Stimulated activated CD8-positive, alpha-beta memory T cell treated with anti-CD3 and anti-CD28 coated beads, Interleukin-7, amount 100 ng/mL, for 48 hours (primary cell): ENCODE measurements at places on chromosomes 3 and 15.

DNA sequence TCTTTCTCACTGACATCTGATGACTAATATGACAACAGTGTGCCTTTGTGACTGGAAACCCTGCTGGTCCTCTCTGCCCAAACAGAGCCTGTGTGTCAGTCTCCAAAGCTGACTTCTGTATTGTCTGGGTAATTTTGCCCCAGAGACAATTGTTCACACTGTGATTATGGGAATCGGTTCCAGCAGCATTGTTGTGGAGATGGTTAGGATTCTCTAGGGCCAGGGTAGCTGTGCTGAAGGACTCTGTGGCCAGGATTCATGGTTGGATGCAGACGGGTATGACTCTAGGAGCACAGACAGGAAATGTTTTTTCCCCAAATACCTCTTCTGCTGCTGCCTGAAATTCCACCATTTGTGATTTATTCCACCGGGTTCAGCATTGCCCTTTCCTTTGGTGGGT, 57.5 kb upstream of the ITGA11 start:
- DNase-seq: no peak

- DNase-seq: no peak
Measured at GRCh38 chr3:4606911-4607310, 113.8 kb downstream of the ITPR1 start.

DNA sequence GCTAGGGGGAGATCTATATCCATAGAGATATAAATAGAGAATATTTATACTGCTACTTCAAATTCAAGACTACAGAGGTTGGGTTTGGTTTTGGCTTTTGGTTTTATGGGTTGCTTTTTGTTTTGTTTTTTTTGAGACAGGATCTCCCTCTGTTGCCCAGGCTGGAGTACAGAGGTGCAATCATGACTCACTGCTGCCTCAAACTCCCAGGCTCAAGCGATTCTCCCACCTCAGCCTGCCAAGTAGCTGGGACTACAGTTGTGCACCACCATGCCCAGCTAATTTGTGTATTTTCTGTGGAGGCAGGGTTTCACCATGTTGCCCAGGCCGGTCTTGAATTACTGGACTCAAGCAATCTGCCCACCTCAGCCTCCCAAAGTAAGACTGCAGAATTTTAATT, 3.9 kb upstream of the UBL7 start:
- no peak for DNase-seq

DNA sequence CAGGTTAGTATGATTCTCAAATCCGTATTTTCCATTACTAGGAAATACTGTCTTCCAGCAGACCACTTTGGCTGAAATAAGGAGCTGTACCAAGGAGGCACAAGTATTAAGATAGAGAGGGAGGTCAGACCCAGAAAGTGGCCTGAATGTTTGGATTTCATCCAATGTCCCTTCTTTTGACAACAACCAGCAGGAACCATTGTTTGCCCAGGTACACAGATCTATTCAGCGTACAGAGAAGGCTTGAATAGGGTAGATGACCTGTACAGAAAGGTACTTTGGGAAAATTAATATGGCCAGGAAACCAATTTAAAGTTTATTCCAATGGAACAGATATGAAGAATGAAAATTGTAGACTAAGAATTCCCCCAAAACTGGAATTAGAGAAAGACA, 12.6 kb downstream of the MTHFS start:
- DNase-seq: no peak

DNA sequence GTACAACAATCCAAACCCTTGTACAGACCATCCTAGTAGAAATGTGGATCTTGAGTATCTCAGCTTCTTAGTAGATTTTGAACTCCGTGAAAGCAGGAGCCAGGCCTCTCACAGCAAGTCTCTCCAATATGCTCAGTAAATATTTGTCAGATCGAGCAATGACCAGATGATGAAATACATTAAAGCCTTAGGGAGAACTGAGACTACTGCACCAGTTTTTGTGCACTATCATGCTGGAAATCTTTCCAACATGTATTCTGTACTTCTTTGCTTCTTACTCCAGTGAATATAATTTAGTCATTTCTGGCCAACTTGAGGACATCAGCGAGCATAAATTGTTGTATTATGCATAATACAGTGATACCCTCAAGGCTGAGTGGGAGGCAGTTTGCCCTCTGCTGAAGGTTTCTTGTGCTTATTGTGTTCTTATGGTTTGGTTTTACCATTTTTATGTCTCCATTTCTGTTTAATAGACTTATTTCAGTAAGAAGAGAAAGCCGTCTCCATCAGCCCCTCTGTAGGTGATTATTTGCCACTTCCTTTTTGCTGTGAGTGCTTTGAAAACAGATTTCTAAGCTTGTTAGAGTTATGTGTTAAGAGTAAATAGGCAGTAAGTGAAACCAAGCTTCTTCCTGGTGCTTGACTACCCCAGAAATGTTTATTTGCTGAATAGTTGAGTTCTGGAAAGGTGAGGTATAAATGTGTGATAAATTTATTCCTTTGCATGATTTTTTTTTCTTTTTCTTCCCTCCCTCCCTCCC, 147.1 kb downstream of the PGPEP1L start:
- no peak for DNase-seq

DNA sequence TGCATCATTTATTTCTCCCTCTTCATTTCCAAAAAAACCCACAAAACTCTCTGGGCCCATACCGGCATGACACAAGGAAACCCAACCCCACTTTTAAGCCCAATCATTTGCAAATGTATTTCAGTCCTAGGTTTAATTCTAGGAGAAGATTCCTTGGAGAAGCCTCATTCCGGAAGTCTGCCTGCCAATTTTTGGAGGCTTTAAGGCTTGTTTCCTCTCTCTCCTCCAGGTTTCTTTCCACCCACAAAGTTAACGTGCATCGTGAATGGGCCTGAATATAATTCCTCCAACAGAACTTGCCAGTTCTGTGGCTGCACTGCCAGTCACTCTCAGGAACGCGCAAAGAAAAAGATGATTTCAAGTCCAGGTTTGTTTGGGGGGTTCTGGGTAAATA, 69.9 kb upstream of the FOXP1 start:
- DNase-seq: no peak

DNA sequence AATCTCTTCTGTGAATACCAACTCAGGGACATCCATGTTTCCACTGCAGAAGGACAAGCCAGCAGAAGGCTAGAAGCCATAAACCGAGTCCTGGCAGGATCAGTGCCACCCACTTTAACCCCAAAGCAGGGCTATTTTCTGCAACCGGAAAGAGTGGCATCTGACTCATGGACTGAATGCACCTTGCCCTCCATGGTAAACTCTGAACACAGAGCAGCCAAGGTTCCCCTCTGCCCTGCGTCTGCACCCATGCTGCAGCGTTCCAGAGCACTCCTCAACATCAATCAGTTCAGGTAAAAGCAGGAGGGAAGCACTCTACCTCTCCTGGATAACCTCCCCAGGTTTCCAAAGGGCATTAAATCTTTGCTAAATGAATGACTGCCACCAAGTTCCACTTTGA, 801 bp upstream of the NGRN start:
- peak; percentile 29 for DNase-seq

DNA sequence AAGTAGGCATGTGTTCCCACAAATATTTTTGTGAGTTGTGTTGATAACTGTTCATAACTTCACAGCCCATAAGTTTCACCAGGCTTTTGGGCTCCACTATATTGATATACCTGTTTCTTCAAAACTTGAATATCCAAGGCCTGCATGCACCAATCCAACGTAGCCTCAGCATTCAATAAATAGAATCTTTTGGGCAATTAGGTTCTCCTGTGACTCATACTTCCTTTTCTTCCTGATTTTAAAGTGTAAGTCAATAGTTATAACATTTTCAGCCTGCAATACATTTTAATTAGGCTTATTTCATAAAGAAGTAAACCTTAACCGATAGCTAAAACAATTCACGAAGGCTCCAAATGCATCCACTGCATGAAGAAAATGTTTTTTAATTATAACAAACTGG, 97.8 kb upstream of the SPRED1 start:
- DNase-seq: no peak

GRCh38 chr15:57494581-57494980, 97.1 kb upstream of the MYZAP start:
- DNase-seq: no peak

- DNase-seq: no peak
Measured at GRCh38 chr3:67382536-67382935, 271.9 kb downstream of the SUCLG2 start.

DNA sequence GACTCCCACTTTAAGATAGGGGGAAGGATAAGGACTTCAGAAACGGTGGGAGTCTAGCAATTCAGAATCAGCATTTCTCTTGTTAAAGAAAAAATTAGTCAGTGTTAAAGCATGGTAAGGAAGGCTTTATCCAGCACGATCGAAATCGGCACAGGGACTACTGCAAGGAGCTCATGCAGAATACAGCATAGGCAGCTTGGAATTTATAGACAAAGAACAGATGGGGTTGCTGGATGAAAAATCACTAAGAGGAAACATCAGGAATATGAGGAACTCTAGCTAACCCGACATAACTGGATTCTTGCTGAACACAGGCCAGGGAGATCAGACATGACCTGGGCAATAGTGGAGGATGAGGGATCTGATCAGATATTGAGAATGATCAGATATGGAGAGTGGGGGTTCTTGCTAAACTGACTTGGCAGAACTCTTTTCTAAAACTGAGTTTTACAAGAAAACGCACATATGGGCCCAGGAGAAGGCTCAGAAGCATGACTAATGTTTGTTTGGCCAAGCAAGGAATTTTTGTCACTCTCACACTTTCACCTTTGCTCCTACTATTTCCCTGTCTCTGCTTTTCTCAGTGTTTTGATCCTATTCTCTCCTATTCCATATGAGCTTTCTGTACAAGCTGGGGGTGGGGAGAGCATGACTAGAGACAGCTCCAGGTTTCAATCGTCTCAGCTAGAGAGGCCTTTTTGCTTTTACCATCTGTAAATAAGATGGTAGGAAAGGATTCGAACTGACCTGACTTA, 3.9 kb upstream of the PLCH1 start:
- DNase-seq: no peak

DNA sequence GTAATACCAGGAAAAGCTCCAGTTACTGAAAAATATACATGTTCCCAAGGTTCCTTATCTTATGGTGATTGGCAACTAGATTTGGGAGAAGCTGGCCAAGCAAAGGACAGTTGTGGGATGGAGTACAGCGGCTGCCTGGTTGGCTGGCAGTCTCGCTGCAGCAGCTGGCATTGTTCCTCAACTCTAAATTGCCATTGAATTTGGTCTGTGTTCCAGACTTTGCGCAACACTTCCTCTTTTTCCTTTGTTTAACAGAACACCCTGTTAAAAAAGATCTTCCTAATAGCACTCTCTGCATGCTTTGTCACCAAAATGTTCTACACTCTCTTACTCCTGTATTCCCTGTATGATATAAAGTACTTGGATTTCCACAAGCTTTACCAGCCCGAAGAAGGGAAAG, 420.6 kb upstream of the RBMS3 start:
- DNase-seq: no peak

GRCh38 chr3:193620057-193620456, 27.0 kb downstream of the OPA1 start:
- no peak for DNase-seq

DNA sequence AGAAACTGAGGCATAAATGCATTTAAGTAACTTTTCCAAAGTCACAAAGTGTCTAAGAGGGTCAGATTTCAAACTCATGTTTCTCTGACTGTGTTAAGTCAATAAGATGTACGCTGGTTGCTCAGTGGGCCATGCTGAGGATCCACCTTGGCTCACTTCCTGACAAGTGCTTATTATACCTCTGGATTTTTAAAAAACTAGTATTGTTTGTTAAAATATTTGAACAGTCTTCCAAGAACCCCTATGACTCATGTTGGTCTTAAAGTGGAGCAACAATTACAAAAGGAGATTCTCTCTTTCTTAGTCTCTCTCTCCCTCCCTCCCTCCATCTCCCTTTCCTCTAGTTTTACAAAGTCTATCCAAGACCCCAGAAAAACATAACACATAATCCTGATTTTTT, 1050.2 kb downstream of the AGBL1 start:
- DNase-seq: no peak

GRCh38 chr3:45575386-45575923, 19.1 kb upstream of the LIMD1 start:
- no peak for DNase-seq

GRCh38 chr3:149998946-149999345, 28.3 kb upstream of the PFN2 start:
- no peak for DNase-seq

DNA sequence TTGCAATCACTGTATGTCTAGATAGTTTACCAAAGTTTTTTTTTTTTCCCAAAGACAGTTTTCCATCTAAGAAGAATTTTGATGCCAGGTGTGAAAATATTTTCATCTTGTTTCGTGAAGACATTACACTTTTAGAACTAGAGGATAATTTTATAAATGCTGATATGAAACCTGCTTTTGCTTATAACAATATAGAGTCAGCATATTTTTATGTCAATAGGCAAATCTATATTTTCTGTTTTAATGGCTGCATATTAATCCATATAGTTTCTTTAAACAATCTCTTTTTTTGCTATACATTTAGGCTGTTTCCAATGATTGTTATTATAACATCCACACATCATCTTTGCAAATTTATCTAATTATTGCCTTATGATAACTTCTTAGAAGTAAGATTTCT, 12.6 kb upstream of the INSYN1 start:
- no peak for DNase-seq

- no peak for DNase-seq
Measured at GRCh38 chr3:122690096-122690495, 9.5 kb downstream of the PARP14 start.

GRCh38 chr3:171615281-171615680, 155.1 kb upstream of the TNIK start:
- no peak for DNase-seq

- no peak for DNase-seq
Measured at GRCh38 chr3:46516521-46516920, 18.7 kb downstream of the RTP3 start.

GRCh38 chr3:98784666-98785600, 21.8 kb downstream of the ST3GAL6 start:
- no peak for DNase-seq

- DNase-seq: no peak
Measured at GRCh38 chr3:146466604-146467003, 2.8 kb downstream of the PLSCR2 start.

- no peak for DNase-seq
Measured at GRCh38 chr3:179603831-179604230, 607 bp downstream of the MRPL47 start.

DNA sequence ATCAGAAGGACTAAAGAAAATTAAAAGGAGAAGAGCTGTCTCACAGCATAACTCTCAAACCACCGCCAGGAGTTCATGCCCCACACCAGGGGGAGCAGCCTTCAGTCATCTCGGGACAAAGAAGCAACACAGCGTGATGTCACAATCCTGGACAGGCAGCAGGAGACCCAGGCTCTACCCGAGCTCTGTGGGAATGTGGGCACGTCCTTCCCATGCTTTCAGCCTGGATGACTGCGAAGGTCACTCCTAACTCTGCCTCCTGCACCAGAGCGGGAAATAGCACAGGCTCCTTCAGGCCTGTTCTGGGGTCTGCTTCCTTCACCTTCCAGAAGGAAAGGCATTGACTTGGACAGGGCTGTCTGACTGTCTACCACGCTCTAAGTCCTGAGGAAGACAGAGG, 31.3 kb downstream of the NOX5 start:
- no peak for DNase-seq

DNA sequence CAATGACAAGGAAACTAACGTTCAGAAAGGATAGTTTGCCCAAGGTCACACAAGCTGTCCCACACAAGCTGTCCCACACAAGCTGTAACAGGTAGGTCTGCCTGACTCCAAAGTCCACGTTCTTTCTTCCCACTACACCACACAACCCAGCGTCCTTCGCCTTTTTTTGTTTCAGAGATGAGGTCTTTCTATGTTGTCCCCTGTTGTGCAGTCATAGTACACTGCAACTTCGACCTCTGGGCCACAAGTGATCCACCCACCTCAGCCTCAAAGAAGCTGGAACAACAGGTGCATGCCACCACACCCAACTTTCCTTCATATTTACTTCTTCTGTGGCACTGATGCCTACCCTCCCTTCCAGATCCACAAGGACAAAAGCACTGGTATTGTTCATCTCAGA, 21.4 kb downstream of the MB21D2 start:
- no peak for DNase-seq
